ENCODE measurements at places on chromosomes 16 and 17.
A peak's percentile ranks its signal among the peaks of the same experiment; 100 is the strongest.

- no peak for DNase-seq
Measured at GRCh38 chr17:44749980-44750318, 8.8 kb upstream of the ADAM11 start.

DNA sequence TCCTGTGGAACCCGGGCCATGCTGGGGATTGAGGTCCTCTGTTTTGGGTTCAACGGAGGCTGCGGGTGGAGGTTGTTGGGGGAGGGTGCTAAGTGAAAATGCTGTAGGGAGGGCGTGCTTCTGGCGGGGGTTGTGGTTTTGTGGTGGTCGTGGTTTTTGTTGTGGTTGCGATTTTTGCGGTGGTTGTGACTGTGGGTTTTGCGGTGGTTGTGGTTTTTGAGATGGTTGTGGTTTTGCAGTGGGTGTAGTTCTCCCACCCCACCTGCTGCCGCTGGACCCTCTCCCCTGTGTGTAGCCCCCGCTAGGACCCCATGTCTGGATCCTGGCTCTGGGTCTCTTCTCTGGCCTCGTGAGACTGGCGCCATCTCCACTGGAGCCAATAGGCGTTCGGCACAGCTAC is 4.9 kb upstream of the SSTR5 start:
- DNase-seq: no peak

DNA sequence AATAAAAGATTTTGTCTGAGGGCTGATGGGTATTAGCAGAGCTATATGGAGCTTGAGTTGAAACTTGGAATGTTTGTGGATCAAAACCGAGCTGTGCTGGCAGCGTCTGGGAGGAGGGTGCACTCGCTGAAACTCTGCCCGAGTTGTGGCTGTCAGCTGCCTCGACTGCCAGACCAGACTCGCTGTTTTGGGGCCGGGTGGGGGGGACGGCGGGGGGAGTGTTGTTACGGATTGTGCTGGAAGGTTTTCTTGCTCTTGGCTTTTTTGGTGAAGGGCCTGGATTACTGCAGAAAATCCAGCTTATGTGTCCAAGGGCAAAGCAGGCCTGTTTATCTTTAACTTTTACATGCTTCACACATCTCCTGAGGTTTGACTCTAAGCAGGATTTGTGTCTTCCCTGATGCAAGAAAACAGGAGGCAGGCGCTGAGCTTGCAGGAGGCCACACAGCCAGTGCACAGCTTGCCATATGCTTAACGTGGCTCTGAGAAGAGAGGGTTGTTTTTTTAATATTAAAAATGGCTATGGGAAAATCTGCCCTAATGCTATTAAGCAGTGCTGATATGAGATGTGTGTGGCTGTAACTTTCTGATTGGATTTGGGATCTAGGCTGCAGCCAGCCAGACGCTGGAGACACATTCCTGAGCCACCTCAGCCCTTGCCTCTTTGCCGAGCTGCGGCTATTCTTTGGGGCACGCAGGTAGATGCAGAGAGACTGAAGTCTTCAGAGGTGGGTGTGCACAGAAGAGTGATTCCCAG is 20.5 kb upstream of the RPTOR start:
- DNase-seq: no peak

DNA sequence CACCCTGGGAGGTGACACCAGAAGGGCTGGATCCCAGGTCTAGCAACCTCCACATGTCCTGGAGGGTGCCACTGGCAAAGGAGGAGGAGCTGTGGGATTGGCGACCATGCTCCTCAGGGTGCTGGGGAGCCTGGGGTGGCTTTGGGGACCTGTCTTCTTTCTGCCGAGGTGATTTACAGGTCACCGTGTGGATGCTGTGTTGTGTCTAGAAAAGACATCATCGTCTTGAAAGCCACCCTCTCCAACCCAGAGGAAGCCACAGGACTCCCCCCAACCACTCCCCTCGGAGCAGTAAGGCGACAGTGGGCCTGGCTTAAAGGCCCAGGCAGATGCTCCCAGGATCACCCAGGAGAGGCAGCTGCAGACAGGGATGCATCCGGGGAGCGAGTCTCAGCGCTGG is 29.7 kb upstream of the FASN start:
- peak; percentile 39 for DNase-seq

DNA sequence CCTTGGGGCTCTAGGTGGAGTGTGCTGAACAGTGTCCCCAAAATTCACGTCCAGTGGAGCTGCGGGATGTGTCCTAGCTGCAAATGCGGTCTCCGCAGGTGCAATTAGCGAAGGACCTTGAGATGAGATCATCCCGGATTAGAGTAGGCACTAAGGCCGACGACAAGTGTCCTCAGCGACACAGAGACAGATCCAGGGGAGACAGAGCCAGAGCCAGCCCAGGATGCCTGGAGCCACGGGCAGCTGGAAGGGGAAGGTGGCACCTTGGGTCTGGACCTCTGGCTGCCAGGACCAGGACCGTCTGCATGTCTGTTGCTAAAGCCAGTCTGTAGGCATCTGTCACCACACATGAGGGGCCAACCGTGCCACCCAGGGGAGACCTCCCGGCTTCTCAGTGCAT is 24.5 kb downstream of the SLC7A5 start:
- no peak for DNase-seq

- no peak for DNase-seq
Measured at GRCh38 chr16:69880640-69881133, 70.4 kb upstream of the CLEC18A start.

DNA sequence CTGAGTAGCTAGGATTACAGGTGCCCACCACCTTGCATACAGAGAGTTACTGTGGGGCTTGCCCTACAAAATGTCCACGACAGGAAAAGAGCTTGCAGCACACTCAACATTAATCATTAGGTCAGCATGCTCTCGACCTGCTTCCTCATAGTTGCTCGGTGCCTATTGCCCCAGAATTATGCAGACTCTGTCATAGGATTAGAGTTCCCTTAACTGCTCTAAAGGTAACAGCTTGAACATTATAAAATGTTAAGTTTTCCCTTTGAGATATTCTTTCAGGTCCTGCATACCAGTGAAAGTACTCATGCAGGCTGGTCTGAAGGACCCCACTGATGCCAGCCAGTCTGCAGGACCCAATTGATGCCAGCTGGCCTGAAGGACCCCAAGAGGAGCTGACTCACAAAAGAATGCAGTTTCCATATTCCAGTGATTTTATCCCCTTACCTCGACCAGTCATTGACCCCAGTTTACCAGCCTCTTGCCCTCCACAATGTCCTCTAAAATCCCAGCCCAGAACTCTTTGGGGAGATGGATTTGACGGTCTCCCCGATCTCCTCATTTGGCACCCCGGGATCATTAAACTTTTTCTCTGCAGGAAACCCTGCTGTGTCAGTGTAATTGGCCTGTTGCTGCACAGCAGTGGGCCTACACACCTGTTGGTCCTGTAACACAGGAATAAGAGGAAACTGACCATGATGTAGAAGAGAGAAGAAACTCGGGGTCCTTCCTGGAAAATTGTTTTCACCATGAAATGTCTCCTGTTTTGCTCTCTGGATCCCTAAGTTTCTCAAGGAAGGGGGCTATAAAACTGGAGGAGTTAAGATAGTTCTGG is 10.6 kb downstream of the ICAM2 start:
- no peak for DNase-seq

DNA sequence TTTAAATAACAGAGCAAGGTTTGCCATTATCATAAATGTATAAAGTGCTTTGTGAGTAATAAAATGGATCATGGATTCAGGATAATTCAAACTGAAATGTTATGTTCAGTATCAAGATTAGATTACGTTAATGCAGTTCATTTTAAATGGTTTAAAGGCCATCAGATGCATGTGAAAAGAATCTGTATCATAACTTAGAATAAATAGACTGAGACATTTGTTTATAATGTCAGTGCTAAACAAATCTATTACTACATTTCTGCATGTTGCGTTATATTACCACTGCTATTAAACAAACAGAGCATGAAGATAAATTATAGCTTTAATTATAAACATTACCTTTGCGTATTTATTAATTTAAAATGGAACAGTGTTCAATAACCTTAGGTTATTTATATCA is 160.2 kb downstream of the TOX3 start:
- no peak for DNase-seq

DNA sequence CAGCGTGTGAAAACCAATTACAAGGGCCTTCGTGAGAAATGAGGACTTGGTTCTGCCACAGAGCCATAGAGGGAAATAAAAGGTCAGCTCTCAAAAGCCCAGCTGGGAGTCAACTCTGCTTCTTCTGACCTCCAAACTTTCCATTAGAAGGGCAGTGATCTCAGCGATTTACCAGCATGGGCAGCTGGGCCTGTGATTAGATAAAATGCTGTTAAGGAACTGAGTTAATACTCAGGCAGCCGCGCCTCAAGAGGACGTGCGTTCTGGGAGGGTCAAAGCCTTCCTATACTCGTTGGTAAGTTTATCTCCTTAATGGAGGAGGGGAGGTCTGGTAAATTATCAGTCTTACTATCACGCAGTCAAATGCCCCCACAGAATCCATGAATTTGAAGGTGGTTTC is 480.2 kb upstream of the ERCC4 start:
- no peak for DNase-seq

DNA sequence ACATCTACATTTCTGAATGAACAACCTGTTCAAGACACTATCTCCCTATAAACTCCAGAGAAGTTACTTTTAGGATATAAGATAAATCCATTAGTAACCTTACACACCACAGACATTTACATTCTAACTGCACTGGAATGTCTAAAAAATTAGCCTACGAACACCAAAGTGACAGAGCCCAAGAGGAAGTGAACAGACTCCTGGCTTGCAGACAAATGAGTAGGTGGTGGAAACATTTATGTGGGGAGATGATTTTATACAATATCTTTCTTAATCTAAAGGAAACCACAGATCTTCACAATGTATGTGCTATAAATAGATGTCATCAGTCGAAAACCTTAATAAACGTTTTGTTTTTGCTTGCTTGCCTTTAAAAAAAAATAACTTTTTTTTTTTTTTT is 18.8 kb downstream of the ZNF652 start:
- peak; percentile 83 for DNase-seq

DNA sequence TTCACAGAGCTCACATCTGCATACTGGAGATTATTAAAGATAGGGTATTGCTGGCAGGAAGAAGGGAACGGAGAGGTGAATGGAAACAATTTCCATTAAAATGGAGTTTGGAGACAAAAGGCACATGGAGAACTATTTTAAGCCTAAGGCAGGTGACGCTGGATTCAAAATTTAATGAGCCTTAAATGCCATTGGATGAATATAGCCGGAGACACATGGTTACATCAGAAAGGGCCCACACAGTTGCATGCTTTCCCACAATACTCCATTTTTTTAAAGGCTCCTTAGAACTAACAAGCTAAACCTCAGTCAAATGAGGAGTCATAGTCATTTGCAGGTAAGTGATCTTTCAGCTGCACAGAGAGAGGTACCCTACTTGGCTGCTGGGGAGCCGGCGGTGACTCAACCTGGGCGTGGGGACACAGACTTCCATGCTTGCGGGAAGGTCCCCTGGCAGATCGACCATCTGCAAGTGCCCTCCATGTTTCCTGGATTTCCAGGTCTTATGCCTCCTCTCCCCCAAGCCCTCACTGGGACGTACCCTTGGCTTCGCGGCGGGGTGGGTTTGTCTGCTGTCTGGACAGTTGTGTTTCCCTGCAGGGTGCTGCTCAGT is 259.2 kb downstream of the CBLN1 start:
- no peak for DNase-seq

DNA sequence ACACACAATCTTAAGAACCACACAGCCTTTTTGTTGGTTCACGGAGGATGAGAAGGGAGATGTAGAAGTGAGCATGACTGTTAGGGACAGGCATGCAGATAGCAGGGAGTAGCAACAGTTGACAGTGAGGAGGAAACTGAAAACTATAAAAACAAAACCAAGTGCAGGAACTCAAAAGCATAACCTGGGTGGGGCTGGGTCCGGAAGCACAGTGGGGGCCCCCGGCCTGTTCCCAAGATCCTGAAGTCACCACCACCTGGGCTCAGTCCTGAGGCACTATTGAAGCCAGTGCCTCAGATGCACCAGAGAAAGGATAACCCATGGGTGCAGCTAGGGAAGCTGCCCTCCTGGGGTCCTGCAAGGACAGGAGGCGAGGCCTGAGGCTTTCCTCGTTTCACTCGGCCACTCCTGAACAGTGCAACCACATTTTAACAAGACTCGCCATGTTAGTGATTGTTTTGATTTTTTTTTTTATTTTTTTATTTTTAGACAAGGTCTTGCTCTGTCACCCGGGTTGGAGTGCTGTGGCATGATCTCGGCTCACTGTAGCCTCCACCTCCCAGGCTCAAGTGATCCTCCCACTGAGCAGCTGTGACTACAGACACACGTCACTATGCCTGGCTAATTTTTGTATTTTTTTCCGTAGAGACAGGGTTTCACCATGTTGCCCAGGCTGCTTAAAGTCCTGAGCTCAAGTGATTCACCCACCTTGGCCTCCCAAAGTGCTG is 27.7 kb upstream of the CBX4 start:
- no peak for DNase-seq

DNA sequence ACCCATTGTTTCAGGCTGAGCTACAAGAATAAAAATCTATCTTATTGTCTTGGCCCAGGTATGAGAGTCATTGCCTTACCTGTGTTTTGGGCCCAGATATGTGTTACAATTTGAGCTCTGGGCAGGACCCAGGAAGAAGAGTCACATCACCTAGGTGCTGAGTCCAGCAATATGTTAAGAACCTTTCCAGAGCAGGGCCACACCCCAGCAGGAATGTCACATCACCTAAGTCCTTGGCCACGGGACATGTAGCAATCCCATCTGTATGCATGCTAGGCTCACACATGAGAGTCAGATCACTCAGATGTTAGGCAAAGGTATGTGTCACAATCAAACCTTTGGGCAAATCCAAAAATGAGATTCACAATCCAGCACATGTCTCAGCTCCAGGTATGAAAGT is 2103.5 kb downstream of the TP53TG3F start:
- no peak for DNase-seq

DNA sequence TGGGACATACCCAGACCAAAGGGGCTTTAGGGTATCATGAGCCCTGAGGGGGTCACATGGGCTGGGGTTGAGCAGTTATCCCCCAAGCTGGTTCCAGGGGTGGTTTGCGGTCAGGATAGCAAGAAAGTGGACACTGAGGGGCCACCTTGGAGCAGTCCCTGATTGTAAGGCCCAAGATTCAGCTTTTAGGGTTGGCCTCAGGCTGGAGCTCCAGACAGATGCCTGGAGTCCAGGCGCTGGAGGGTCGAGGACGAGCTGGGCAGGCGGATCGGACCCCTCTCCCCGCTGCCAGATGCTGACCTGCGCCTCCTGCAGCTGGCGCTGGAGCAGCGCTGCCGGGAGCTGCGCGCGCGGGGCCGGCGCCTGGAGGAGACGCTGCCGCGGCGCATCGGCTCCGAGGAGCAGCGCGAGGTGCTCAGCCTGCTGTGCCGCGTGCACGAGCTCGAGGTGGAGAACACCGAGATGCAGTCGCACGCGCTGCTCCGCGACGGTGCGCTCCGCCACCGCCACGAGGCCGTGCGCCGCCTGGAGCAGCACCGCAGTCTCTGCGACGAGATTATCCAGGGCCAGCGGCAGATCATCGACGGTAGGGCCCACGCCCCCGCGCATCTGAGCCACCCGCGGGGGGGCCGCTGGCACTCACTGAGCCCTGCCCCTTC is 10.0 kb downstream of the BTBD17 start:
- DNase-seq: no peak

Measured in T-helper 2 cell (primary cell).